ENCODE measurements at places on chromosomes 16 and 17.

DNA sequence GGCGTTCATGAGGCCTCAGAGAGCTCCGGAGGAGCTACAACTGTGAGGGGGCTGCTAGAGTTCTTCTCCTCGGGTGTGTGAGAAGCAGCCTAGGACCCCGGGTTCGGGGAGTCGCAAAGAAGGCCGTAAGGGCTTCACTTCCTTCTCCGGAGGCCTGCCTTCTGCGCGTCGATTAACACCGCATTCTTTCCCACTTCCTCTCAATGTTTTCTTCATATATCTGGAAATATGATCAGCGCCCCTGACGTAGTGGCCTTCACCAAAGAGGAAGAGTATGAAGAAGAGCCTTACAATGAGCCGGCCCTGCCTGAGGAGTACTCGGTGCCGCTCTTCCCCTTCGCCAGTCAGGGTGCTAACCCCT, 449 bp downstream of the SMCR8 start:
- DNase-seq, result no peak

DNA sequence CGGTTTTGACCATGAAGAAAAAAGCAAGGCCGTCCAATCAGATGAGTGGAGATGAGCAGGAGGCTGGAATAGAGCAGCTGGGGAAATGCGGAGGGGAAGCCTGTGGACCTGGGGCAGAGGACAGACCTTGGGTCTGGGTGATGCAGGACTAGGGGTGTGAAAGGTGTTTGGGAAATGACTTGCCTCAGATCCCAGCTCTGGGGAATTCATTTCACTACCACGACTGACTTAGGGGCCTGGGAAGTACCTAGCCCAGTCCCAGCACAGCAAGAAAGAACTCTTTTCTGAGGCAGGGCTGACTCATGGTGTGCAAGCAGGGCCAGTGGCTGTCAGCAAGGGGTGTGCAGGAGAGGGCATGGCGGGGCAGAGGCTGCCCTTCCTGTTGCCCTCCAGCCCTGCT, 14.8 kb downstream of the DNAI2 start:
- DNase-seq, result no peak

DNA sequence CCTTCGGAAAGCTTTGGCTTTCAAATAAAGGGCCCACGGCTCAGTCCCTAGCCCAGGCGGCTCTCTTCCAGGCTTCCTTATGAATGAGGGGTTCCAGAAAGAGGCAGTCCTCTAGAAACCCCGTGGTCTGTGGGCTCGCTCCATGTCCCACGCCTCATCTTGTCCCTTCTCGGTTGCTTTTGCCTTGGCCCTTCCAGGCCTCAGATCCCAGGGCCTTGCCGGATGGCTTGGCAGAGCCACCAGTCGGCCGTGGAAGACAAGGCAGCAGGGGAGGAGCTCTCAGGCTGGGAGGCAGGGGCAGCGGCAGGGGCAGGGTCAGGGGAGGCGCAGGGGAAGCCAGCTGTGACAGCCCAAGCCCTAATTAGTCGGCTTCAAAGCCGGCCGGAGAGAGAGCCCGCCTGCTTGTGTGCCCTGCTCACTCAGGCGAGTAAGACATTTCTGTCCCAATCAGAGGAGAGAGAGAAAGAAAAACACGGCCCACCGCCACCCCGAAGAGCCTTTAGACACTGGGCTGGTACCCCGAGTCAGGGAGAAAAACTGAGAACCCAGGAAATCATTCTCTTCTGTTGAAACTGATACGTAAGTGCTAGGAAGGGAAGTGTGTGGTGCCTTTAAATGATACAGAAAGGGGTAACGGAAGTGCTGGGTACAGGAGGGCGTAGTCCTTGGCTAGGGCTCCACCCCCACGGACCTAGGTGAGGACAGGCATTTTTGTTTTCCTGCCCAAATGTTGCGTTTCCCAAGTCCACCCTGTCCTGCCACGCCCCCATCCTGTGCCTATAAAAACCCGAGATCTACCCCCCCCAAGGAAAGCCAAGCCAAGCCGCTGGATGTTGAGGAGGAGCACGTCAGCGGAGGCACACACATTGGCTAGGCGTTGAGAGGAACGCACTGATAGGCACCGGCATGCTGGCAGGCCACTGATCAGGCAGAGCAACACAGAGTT, 27.8 kb upstream of the MEIOC start:
- no peak for DNase-seq

- DNase-seq, result no peak
Measured at GRCh38 chr16:85564277-85565051, 48.7 kb upstream of the GSE1 start.

- no peak for DNase-seq
Measured at GRCh38 chr17:82884341-82884969, 44.6 kb upstream of the ZNF750 start.

DNA sequence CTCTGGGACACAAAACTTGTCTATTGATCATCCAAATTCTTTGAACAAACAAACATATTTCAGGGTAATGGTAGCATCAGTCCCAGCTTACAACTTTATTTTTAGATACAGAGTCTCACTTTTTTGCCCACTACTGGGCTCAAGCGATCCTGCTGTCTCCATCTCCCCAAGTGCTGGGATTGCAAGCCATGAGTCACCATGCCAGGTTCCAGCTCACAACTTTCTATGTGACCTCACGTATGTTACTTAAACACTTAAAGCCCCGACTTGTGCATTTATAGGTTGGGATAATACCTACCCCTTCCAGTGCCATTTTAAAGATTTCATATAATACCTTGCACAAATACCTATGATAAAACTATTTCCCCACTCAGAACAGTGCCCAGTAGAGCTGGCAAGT, 42.0 kb upstream of the KSR1 start:
- DNase-seq, result no peak

DNA sequence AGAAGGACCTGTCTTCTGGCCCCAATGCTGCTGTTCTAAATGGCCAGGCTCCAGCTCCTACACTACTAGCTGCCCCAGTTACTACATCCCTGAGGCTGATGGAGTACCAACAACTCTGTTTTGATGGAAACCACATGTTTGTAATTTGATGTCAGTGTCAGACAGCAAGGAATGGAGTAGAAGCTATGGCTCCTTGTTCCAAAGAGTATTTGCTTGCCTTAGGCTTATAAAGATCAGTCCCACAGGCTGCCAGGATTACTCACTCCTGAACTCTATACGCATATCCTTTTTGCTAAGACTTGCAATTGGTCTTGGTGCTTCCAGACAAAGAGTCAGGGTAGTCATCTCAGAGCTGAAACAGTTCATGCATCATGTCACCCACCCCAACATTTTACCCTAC, 139.6 kb downstream of the HS3ST3A1 start:
- DNase-seq, result no peak

DNA sequence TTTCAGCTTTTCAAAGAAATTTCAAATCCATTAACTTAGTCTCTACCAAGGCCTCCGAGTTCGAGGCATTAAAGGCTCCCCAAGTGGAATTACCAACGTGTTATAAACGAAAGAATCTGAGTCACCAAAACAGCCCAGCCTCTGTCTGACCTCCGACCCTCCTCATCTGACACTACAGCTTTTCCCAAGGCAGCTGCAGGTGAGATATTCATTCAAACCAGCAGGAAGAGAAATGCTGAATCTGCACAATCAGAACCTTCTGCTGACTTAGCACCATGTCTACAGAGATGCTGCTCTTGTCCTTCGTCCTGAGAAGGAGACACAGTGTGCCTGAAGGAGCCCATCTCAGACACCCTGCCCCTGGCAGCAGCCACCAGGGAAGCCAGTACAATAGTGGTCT, 30.5 kb downstream of the GRIN2A start:
- DNase-seq, result no peak

- no peak for DNase-seq
Measured at GRCh38 chr16:73949574-73950320, 346.9 kb upstream of the PSMD7 start.

GRCh38 chr17:83118071-83118841, 38.8 kb downstream of the METRNL start:
- DNase-seq, result no peak

DNA sequence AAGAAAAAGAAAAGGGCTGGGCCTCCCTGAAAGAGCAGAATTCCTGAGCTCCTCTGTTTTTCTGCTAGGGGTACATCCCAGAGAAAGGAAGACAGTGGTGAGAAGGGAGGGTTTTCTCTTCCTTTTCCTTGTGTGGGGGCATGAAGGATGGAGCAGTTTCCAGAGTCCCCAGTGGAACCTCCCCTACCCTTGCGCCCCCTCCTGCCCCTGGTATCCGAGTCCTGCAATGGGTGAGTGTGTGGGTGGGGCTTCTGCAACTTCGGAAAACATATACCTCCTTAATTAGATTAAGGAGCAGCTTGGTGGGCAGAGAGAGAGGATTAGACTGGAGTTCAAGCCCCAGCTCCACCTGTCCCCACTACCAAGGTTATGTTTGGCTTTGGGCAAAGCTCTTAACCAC, 5.4 kb upstream of the GIP start:
- DNase-seq, result no peak

- no peak for DNase-seq
Measured at GRCh38 chr17:82385559-82386254, 14.1 kb downstream of the UTS2R start.

DNA sequence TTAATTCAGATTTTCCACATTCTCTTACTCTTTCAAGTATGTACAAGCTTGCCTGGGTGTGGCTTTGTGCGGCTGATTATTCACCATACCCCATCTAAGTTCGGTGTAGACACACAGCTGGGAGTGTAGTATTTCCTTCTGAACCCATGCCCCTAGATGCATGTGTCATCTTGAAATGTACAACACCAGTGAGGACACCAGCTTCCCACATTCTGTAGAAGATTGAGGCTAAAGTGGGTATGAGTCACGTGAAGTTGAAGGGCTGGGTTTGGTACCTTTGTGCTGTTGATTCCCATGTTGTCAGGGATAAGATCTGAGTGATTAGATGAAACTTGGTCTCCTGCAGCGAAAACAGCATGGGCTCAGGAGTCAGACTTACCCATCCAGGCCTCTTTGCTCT, 14.6 kb upstream of the DHX8 start:
- DNase-seq, result no peak
